ENCODE measurements at places on chromosomes 11 and 22.

- no peak for DNase-seq
Observed at GRCh38 chr22:42785706-42786499, 65.2 kb upstream of the A4GALT start.

GRCh38 chr11:114775875-114776621 is 97.7 kb downstream of the NXPE2 start:
- no peak for DNase-seq

DNA sequence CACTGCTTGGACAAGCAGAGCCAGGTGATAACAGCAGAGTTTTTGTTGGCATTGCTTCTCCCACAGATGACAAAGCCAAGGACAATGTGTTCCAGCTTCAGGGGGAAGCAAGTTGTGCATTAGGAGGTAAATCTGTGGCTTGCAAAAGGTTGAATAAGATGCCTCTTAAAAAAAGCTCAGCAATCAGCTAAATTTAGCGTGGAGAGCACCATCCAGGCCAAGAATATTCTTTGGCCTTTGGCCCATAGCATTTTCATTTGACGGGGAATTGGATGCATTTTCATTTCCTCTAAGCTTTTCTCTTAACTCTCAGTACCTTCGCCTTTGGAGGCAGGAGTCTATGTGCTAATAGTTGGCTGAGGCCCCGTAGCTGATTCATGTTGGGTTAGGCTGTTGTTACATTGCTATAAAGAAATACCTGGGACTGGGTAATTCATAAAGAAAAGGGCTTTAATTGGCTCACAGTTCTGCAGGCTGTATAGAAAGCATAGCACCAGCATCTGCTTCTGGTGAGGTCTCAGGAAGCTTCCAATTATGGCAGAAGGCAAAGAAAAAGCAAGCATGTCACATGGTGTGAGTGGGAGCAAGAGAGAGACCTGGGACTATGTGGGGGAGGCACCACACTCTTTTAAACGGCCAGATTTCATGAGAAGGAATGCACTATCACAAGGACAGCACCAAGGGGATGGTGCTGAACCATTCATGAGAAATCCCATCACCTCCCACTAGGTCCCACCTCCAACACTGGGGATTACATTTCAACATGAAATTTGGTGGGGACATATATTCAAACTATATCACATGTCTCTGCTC is 350.1 kb upstream of the C11orf87 start:
- no peak for DNase-seq

DNA sequence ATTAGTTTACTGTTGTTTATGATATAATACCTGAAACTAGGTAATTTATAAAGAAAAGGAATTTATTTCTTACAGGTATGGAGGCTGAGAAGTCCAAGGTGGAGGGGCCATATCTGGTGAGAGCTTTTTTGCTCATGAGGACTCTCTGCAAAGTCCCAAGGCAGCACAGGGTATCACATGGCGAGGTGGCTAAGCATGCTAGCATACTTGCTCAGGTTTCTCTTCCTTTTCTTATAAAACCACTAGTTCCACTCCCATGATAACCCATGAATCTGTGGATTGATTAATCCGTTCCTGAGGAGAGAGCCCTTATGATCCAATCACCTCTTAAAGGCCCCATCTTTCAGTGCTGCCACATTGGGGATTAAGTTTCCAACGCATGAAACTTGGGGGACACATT is 82.7 kb downstream of the PHF21A start:
- no peak for DNase-seq

- DNase-seq: no peak
Observed at GRCh38 chr11:116234989-116235568, 537.7 kb downstream of the BUD13 start.

DNA sequence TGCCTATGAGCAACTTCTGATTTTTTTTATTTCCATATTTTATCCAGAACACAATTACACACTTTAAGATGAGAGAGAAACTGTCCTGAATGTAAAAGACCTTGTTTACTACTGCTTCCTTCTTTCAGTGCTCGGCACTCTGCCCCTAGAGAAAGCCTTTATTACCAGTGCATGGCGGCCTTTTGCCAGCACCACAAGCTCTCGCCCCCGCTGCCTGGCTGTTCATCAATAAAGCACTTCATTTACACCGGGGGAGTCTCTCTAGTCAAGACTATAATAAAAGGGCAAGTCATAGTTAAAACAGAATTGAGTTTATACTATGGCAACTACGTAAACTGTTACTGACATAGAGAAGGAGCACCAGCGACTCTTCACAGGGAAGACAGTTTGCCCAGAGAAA is 259.5 kb downstream of the CADM1 start:
- no peak for DNase-seq

- DNase-seq: no peak
Observed at GRCh38 chr11:10641912-10642697, 51.5 kb downstream of the IRAG1 start.
